GM23248 (cell line): ENCODE measurements at places on chromosomes 6 and 20. TPM values are rescaled to one million over a fixed set of nuclear protein-coding genes. Genes with fewer than 3 reads are reported as not detected.

NNAT gene
- not detected in 2 replicates for total RNA-seq

SLC25A27 gene
- 2.4 and 16.3 TPM in 2 replicates for total RNA-seq

NR2E1 gene
- total RNA-seq, result not detected in 2 replicates

SPEF1 gene
- total RNA-seq, result not detected in 2 replicates

SLC35D3 gene
- total RNA-seq, result not detected in 2 replicates

BNIP5 gene
- total RNA-seq, result not detected in 2 replicates

SCUBE3 gene
- 31.5 and 31.6 TPM in 2 replicates for total RNA-seq

GABRR1 gene
- not detected in 2 replicates for total RNA-seq

NHLRC1 gene
- total RNA-seq, result 2.5 and 3.2 TPM in 2 replicates

SLC24A3 gene
- total RNA-seq, result not detected in 2 replicates

TRIM40 gene
- not detected in 2 replicates for total RNA-seq

LTB gene
- not detected in 2 replicates for total RNA-seq

JPH2 gene
- total RNA-seq, result 7.8 and 9.7 TPM in 2 replicates

ACTL10 gene
- total RNA-seq, result 3.2 and 3.4 TPM in 2 replicates

ZNF322 gene
- total RNA-seq, result 16.3 and 16.6 TPM in 2 replicates

BANF2 gene
- total RNA-seq, result not detected in 2 replicates

ATP6V1G2 gene
- total RNA-seq, result 0.89 and 1.8 TPM in 2 replicates

PTCRA gene
- not detected in 2 replicates for total RNA-seq

RHAG gene
- total RNA-seq, result not detected in 2 replicates

NKX2-2 gene
- total RNA-seq, result not detected in 2 replicates

DEFB110 gene
- total RNA-seq, result not detected in 2 replicates

BTNL2 gene
- not detected in 2 replicates for total RNA-seq

VEGFA gene
- total RNA-seq, result 197 and 241 TPM in 2 replicates

TNXB gene
- 23.5 and 23.8 TPM in 2 replicates for total RNA-seq

WFDC10B gene
- total RNA-seq, result not detected in 2 replicates

VIP gene
- total RNA-seq, result 0.32 TPM in 1 of 2 replicates, not detected in the other

HLA-DMB gene
- not detected in 2 replicates for total RNA-seq

TMEM14B gene
- 75.9 and 94.0 TPM in 2 replicates for total RNA-seq

MAFB gene
- total RNA-seq, result 1.8 and 1.9 TPM in 2 replicates

NRSN2 gene
- 58.8 and 76.8 TPM in 2 replicates for total RNA-seq

C6orf58 gene
- not detected in 2 replicates for total RNA-seq

RFX6 gene
- total RNA-seq, result not detected in 2 replicates

STMN3 gene
- total RNA-seq, result 26.8 and 37.6 TPM in 2 replicates

RBPJL gene
- total RNA-seq, result not detected in 2 replicates

GPX5 gene
- total RNA-seq, result not detected in 2 replicates

TINAG gene
- total RNA-seq, result not detected in 2 replicates

SOX4 gene
- 3.0 and 4.5 TPM in 2 replicates for total RNA-seq

RAB5IF gene
- total RNA-seq, result 115 and 134 TPM in 2 replicates

ACTR5 gene
- total RNA-seq, result 3.0 and 5.1 TPM in 2 replicates

ZC2HC1B gene
- total RNA-seq, result not detected in 2 replicates

REV3L gene
- total RNA-seq, result 25.1 and 31.7 TPM in 2 replicates
